Activated T-helper 1 cell treated with anti-CD3 and anti-CD28 coated beads, Interleukin-12 subunit alpha, Interleukin-12 subunit beta, Interleukin-2, Interleukin-4 antibody, amounts not matched to agents 30 ng/mL and 10 ng/mL and 1 ng/mL, durations not matched to agents 14 hours and 24 hours and 36 hours (primary cell): ENCODE measurements at places on chromosomes 3 and 15. TPM values are rescaled to one million over a fixed set of nuclear protein-coding genes. Genes with fewer than 3 reads are reported as not detected.

- H3K4me3 ChIP-seq = no peak overlapping the region
- no peak overlapping the region for H3K27ac ChIP-seq
- DNase-seq = no peak
- no peaks in the 10 kb centered on the region for H3K36me3 ChIP-seq
- peaks cover 4% of the 10 kb centered on the region for H3K27me3 ChIP-seq
Measured at GRCh38 chr15:27592036-27592760, 506.9 kb downstream of the OCA2 start.

DNA sequence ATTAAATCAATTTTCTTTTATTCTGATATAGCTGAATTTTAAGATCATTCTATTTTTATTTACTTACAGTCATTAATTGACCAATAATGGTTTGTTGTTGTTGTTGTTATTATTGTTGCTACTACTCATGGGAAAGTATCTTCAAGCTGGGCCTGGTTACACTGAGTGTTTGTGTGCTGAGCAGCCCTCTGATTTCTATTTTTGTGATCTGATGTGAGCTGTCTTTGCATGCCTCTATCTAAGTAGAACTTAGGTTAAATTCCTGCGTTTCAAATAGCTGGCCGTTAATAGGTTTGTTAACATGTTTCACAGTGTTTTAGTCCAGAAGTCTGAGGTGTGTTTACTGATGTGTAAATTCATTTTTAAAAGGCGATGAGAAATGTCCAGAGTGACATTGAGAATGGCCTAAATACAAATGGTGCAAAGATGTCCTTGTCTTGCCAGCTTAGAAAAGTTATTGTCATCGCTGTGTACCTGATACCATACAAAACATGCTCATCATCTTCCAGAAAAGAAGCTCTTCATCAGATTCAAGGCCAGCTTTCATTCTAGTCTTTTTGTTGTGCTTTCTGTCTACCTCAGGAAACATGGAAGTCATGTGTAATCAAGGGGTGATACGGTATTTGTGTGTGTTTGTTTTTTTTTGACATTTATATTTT lies 15.8 kb downstream of the ARIH2 start:
- H3K27me3 ChIP-seq = no peaks in the 10 kb centered on the region
- peaks cover 47% of the 10 kb centered on the region for H3K36me3 ChIP-seq
- no peak overlapping the region for H3K27ac ChIP-seq
- no peak overlapping the region for H3K4me3 ChIP-seq
- DNase-seq = no peak

DNA sequence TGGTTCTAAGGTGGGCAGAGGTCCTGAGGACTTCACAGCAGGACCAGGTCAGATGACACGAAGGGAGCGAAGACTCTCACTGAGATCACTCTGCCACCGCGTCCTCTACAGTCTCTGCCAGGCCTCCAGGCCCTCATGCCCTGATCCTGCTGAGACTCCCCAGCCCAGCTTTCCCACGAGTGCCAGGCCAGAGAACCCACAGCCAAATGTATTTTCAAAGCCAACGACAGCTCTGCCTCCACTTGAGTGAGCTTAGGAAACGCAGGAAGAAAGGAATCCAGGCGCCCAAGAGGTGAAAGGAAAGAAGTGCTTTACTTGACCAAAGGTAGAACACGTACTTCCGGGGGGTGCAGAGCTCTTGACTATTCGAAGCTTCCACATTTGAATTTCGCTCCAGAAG lies 275.0 kb downstream of the XXYLT1 start:
- no peak overlapping the region for H3K27ac ChIP-seq
- DNase-seq = no peak
- no peaks in the 10 kb centered on the region for H3K36me3 ChIP-seq

CCDC13 gene
- total RNA-seq = 0.32 TPM in 1 of 2 replicates, not detected in the other

DNA sequence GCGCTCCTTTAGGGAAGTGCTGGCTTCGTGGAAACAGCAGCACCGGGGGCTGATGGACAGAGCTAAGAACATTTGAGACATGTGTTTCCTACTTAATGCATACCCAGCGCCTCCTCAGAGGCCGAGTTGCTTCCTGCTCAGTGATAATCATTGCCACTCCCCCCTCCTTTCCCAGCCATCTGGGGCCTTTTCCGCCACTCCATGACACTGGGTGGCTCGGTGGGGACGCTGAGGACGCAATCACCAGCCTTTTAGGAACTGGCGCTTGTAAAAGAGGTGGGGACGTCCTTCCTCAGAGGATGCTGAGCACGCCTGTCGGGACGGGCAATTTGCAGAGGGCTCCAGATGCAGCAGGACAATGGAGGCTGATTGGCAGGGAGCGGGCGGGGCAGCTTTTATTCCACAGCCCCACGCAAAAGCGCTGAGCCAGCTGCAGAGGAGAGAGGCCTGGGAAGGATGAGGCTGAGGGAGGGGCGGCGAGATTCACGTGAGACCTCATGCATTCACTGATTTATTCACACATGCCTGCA lies 22.2 kb upstream of the IQSEC1 start:
- H3K27ac ChIP-seq = no peak overlapping the region
- peaks cover 12% of the 10 kb centered on the region for H3K27me3 ChIP-seq
- peaks cover 4% of the 10 kb centered on the region for H3K4me1 ChIP-seq
- H3K36me3 ChIP-seq = no peaks in the 10 kb centered on the region

- H3K27me3 ChIP-seq = no peaks in the 10 kb centered on the region
- H3K4me1 ChIP-seq = no peaks in the 10 kb centered on the region
- DNase-seq = no peak
Measured at GRCh38 chr3:180188512-180189309, 152.0 kb upstream of the PEX5L start.

GRCh38 chr3:138687236-138687635 lies 78.7 kb downstream of the FAIM start:
- H3K36me3 ChIP-seq = peaks cover 6% of the 10 kb centered on the region
- H3K27ac ChIP-seq = peak overlapping the region; percentile 56
- no peak overlapping the region for H3K4me3 ChIP-seq

DNA sequence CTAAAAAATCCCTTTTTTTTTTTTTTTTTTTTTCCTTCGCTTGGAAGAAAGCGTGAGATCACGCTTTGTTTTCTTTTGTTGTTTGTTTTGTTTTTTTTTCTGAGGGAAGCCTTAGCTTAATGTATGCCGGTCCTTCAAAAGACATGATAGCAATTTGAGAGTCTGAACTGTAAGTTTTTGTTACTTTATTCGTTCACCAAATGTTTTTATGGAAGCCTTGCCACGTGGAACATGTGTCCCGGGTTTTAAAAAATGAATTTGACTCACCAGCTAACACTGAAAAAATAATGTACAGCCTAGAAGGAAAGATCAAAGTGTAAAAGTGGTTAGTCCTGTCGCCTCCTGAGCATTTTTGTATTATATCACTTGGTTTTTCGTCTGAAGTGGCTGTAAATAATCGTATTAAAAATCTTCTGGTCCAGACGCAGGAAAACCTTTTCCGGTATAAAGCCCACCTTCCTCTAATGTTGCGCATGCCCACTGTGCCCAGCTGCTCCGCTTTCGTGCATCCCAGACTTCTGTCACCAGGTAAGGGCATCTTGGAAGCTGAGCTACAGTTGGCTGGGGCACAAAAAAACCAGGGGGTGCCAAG lies 795 bp upstream of the MYNN start:
- peaks cover 56% of the 10 kb centered on the region for H3K4me1 ChIP-seq
- peak overlapping the region; percentile 97 for H3K4me3 ChIP-seq
- peak overlapping the region; percentile 99 for H3K27ac ChIP-seq
- H3K27me3 ChIP-seq = peaks cover 5% of the 10 kb centered on the region
- peaks cover 26% of the 10 kb centered on the region for H3K36me3 ChIP-seq

CHRFAM7A gene
- total RNA-seq = not detected in 2 replicates

STX19 gene
- total RNA-seq = not detected in 2 replicates

CKMT1A gene
- 0.15 and 0.16 TPM in 2 replicates for total RNA-seq

TF gene
- total RNA-seq = 0.02 TPM in 1 of 2 replicates, not detected in the other

DNA sequence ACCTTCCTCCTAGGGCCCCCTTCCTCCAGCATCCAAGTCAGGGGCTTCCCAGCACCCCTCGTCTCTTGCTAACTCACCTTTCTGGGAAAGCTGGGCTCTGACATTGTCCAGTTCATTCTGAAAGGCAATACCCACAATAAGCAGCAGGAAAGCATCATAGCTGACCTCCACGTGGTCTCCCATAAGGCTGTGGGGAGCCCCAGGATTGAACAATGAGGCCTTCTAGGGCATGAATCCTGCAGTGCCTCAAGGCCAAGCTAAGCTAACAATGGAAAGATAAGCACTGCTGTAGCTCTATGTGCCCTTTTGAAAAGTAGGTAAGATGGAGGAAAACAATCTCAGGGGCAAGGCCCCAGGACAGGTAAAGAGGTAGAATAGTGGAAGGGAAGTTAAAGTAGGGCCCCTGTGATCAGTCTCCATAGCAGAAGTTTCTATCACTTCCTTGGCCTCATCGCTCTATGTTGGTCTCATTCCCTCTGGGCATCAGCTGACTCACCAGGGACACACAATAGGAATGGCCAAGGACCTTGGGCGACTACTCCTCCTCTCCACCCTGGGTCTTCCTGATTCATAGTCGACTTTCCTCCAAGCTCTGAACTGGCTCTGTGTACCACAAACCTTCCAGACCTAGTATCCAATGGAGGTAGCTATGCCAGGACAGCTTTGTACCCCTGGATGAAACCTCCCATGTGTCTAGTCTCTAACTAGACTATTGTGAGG lies 11.7 kb downstream of the TRAIP start:
- DNase-seq = no peak
- H3K36me3 ChIP-seq = peaks cover 4% of the 10 kb centered on the region
- no peak overlapping the region for H3K27ac ChIP-seq
- H3K27me3 ChIP-seq = no peaks in the 10 kb centered on the region

DNA sequence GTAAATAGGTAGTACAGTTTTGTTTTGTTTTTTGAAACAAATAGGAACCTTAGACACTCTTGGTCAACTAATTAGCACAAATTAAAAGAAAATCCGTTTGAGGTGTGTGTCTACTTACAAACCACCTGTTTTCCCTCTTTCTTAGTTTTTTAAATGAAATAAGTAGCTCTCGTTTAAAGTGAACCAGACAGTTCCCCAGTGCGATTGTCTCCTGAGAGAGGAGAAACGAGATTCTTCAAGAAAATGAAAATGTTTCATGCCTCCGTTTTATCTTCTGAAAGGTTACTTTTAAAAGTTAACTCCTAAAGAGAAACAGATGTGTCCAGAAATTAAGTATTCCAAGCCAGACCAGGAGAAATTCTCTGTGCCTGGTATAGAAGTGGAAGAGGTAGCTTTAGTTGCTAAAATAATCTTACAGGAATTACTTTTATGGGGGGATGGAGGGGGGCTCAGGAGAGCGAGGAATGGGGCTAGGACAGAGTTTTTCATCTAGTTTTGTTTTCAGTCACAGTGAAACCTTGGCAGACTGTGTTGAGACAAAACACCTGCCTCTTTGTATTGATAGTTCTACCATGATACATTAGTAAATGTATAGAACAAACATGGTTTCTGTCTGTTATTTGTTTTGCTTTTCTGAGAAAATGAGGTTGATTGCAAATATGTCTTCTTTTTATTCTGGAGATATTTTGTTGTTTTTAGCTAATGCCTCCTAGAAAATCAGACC lies 155.1 kb upstream of the CNTN4 start:
- H3K27ac ChIP-seq = no peak overlapping the region
- no peak overlapping the region for H3K4me3 ChIP-seq
- H3K27me3 ChIP-seq = no peaks in the 10 kb centered on the region
- no peaks in the 10 kb centered on the region for H3K4me1 ChIP-seq

DNA sequence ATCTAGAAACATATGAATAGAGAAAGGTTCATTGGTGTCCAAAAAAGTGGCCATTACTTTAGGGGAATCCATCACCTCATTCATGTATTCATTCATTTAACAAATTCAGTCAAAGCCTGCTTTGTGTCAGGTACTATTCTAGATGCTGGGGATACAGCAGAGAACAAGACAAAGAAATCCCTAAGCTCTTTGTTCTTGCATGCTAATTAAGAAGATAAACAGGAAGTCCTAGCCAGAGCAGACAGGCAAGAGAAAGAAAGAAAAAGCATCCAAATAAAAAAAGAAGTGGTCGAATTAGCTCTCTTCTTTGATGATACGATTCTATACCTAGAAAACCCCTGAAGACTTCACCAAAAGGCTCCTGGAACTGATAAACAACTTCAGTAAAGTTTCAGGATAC lies 12.4 kb upstream of the ZMAT3 start:
- no peaks in the 10 kb centered on the region for H3K27me3 ChIP-seq
- peaks cover 17% of the 10 kb centered on the region for H3K4me1 ChIP-seq
- no peak for DNase-seq
- no peaks in the 10 kb centered on the region for H3K36me3 ChIP-seq
- H3K4me3 ChIP-seq = no peak overlapping the region

HERC2 gene
- total RNA-seq = 41.3 and 47.7 TPM in 2 replicates

DNA sequence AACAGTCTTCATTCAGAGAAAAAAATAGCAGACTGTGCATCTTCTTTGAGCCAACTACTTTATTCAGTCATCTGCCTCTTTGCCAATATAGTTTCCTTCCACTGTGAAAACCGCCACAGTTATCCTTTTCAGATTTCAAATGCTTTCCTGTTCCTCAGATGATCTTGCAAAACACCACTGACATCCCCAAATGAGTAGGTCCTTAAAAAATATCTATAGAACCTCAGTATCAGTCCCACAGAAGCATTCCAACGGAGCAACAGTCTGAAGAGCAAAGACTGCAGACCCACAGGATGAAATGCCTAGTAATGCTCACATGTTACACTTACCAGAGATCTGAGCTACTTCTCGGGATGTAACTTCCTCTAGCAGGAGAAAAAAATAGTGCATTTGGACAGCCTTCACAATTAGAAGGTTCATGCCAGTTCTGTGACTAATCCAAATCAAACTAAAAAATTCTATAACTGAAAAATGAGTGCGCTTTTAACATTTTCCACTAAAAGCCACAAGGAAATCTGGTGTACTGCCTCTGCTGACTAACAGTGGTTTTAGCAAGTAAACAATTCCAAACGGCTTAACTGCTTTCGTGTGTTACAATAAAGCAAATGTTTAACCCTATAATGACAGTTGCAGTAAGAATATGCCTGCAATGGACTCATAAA lies at the start of gene ANKRD28:
Gene ANKRD28 (minus strand): TSS at position 338 of the 662 bp plus-strand sequence. CDS start 1,458 bp downstream, outside the sequence.
- H3K36me3 ChIP-seq = peaks cover 12% of the 10 kb centered on the region
- H3K4me1 ChIP-seq = peaks cover 92% of the 10 kb centered on the region
- peak within 1 kb of the TSS; percentile 99 for H3K27ac ChIP-seq
- H3K4me3 ChIP-seq = peak within 1 kb of the TSS; percentile 88
- DNase-seq = peak; percentile 27

- no peak for DNase-seq
- H3K4me3 ChIP-seq = no peak overlapping the region
- peaks cover 10% of the 10 kb centered on the region for H3K4me1 ChIP-seq
- H3K27ac ChIP-seq = no peak overlapping the region
- peaks cover 65% of the 10 kb centered on the region for H3K36me3 ChIP-seq
Measured at GRCh38 chr3:70973558-70973957, 610.0 kb downstream of the FOXP1 start.

GRCh38 chr3:20975188-20975651 lies 775.8 kb downstream of the ZNF385D start:
- H3K27ac ChIP-seq = no peak overlapping the region
- H3K27me3 ChIP-seq = no peaks in the 10 kb centered on the region
- no peak for DNase-seq

- no peak overlapping the region for H3K27ac ChIP-seq
- H3K4me1 ChIP-seq = peaks cover 11% of the 10 kb centered on the region
- DNase-seq = no peak
- no peaks in the 10 kb centered on the region for H3K27me3 ChIP-seq
- H3K36me3 ChIP-seq = peaks cover 13% of the 10 kb centered on the region
- H3K4me3 ChIP-seq = no peak overlapping the region
Measured at GRCh38 chr3:32758375-32758753, 59.4 kb upstream of the TRIM71 start.
